Colonic mucosa (tissue), 4 donors: ENCODE measurements at places on chromosomes 11 and 22.

DNA sequence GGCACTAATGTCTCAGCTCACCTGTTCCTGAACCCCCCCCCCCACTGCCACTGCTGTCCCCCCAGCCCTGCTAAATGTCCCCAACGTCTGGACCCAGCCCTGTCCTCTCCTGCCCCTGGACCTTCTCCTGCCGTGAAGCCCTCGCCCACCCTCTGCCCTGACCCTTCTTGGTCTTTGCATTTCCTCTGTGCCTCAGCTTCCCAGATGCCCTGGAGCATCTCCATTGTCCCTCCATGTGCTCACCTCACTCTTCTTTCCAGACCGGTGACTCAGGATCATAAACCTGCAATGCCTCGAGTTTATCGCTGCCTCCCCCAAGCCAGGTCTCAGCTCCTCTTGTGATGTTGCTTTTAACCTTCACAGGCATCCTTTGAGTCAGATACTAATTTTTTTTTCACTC lies 416.4 kb downstream of the BRD1 start:
- no peak overlapping the region for H3K27ac ChIP-seq
- H3K27me3 ChIP-seq = no peaks in the 10 kb centered on the region
- no peak overlapping the region for H3K4me3 ChIP-seq
- no peaks in the 10 kb centered on the region for H3K4me1 ChIP-seq
- no peaks in the 10 kb centered on the region for H3K36me3 ChIP-seq
- DNase-seq = no peak

DNA sequence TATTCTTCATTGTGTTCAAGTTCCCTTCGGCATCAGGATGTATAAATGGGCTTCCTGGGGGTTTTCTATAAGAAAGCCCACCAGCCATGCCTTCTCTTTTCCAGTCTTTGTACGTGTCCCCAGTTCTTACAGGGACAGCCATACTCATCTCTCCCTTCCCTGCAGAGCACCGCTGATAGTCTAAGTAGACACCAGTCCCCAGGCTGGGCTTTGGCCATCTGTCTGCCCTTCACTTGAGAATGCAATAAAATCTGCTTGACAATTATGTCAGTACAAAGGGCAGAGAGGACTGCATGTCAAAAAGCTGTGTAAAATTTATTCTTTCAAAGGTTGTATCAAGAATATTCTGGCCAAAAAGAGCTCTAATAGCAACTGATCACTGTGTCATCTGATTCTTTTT lies 27.3 kb downstream of the NTM start:
- DNase-seq = no peak
- H3K4me1 ChIP-seq = no peaks in the 10 kb centered on the region
- H3K36me3 ChIP-seq = no peaks in the 10 kb centered on the region
- H3K27me3 ChIP-seq = no peaks in the 10 kb centered on the region

DNA sequence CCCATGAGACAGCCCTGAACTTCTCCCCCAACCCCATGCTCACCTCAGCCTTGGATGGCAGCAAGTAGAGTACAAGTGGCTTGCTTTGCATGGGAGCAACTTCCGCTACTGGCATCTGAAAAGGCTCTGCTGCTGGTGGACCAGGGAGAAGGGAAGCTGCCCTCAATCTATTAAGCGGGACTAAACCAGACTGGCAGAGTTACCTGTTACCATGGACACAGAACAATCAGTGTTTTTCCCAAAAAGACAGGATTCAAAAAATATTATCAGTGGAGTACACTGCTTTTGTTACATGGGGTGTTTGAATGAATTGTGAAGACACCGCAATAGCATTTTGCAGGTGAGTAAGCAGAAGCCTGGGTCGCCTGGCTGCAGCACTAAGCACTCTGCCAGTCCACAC lies 631.4 kb upstream of the B3GAT1 start:
- no peak overlapping the region for H3K4me3 ChIP-seq
- DNase-seq = no peak
- H3K27ac ChIP-seq = no peak overlapping the region
- H3K36me3 ChIP-seq = no peaks in the 10 kb centered on the region
- no peaks in the 10 kb centered on the region for H3K4me1 ChIP-seq

GRCh38 chr11:35009191-35009943 lies 92.9 kb downstream of the PDHX start:
- H3K4me3 ChIP-seq = no peak overlapping the region
- H3K36me3 ChIP-seq = no peaks in the 10 kb centered on the region
- peaks cover 6% of the 10 kb centered on the region for H3K4me1 ChIP-seq
- DNase-seq = peak; percentile 66
- H3K27me3 ChIP-seq = no peaks in the 10 kb centered on the region

- H3K36me3 ChIP-seq = no peaks in the 10 kb centered on the region
- H3K27ac ChIP-seq = no peak overlapping the region
- no peak for DNase-seq
- no peaks in the 10 kb centered on the region for H3K27me3 ChIP-seq
These were observed 230.4 kb upstream of the MTNR1B start for GRCh38 chr11:92739041-92739440.

GRCh38 chr11:48025293-48025983 lies 45.1 kb downstream of the PTPRJ start:
- no peak overlapping the region for H3K4me3 ChIP-seq
- no peak for DNase-seq
- no peaks in the 10 kb centered on the region for H3K36me3 ChIP-seq
- H3K27ac ChIP-seq = no peak overlapping the region

DNA sequence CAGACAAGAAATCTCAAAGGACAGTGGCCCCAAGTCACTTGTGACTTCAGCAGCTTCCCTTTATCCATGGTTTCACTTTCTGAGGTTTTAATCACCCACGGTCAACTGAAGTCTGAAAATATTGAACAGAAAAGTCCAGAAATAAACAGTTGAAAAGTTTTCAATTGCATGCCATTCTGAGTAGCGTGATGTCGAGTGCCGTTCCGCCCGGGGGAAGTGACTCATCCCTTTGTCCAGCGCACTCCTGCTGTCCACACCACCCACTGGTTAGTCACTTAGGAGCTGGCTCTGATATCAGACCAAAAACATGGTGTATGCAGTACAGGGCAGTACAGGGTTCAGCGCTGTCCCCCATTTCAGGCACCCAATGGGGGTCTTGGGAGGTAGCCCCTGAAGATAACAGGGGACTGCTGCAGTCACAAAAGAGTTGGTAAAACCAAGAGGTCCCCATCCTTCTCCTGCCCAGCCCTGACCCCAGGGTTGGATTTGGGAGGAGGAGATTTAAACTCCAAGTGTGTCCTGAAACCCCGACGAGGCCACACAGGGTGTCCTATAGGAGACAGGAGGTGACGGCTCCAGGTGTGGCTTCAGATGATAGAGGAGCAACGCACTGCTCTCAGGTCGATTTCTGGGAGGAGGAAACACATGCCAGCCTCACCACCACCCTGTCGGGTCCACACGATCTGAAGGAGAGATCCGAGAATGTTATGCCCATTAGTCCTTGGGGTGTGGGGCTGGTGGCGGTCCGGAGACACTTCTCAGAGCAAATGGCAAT lies 390.1 kb downstream of the CTTN start:
- H3K4me1 ChIP-seq = no peaks in the 10 kb centered on the region
- no peak for DNase-seq
- no peaks in the 10 kb centered on the region for H3K27me3 ChIP-seq
- H3K36me3 ChIP-seq = no peaks in the 10 kb centered on the region

DNA sequence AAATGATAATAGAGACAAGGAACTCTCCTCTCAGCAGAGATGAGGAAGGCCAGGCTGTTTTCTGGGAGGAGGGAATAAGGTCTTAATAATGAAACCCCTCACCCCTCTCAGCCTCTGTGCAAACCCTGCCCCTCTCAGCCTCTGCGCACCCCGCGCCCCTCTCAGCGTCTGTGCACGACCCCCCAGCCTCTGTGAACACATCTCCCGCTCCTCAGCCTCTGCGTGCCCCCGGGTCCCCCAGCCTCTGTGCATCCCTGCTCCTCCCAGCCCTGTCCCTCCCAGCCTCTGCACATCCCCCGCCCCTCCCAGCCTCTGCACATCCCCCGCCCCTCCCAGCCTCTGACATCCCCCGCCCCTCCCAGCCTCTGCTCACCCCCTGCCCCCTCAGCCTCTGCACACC lies 837.8 kb downstream of the TBC1D22A start:
- H3K27ac ChIP-seq = no peak overlapping the region
- H3K36me3 ChIP-seq = no peaks in the 10 kb centered on the region
- H3K4me1 ChIP-seq = no peaks in the 10 kb centered on the region
- no peaks in the 10 kb centered on the region for H3K27me3 ChIP-seq
- no peak overlapping the region for H3K4me3 ChIP-seq

- H3K4me3 ChIP-seq = no peak overlapping the region
- no peaks in the 10 kb centered on the region for H3K4me1 ChIP-seq
- no peak for DNase-seq
- H3K36me3 ChIP-seq = no peaks in the 10 kb centered on the region
- H3K27ac ChIP-seq = peak overlapping the region; percentile 5
- H3K27me3 ChIP-seq = no peaks in the 10 kb centered on the region
These were observed 16.4 kb upstream of the C11orf96 start for GRCh38 chr11:43925932-43926505.

DNA sequence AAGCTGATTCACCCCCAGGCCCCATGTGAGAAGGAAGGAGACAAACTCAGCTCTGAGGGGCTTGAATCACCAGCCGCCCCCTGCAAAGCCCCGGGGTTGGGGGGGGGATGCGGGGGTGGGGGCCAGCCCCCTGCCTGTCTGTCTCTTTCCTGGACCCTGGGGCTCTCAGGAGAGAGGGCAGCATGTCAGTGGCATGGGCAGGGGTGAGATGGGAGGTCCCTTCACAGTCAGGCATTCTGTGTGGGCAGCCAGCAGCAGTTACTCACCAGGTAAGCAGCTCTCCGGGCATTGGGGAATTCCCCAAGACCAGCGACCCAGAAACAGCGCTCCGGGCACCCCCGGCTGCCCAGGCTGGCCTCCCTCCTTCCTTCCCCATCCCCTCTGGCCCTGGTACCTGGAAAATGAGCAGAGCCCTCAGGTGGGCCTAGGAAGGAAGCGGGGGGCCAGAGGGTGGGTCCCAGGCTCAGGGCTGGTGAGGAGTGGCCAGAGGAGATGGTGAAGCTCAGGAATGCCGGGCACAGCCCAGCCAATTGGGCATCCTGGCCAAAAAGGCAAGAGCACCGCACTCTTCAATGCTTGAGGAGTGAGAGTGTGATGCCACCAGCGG lies 4.2 kb upstream of the LIF start:
- H3K4me1 ChIP-seq = peaks cover 25% of the 10 kb centered on the region
- peaks cover 5% of the 10 kb centered on the region for H3K27me3 ChIP-seq
- H3K4me3 ChIP-seq = no peak overlapping the region
- no peak overlapping the region for H3K27ac ChIP-seq
- no peak for DNase-seq
- H3K36me3 ChIP-seq = no peaks in the 10 kb centered on the region

DNA sequence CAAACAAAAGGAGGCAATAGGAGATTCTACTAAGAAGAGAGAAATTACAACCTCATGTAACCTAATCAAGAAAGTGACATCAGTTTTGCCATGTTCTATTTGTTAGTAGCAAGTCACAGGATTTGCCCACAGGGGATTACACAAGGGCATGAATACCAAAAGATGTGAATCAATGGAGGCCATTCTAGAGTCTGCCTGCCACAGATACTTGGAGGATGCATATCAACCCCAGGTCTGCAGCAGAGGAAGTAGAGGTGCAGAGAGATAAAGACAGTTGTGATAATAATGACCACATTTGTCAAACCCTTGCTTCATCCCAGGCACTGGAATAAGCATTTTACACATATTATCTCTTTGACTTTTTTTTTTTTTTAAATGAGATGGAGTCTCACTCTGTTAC lies 2.4 kb upstream of the ASCC2 start:
- DNase-seq = no peak
- peaks cover 11% of the 10 kb centered on the region for H3K4me1 ChIP-seq
- H3K27me3 ChIP-seq = no peaks in the 10 kb centered on the region
- H3K27ac ChIP-seq = no peak overlapping the region

GRCh38 chr11:47400768-47401279 lies 7.6 kb upstream of the SLC39A13 start:
- H3K4me1 ChIP-seq = peaks cover 5% of the 10 kb centered on the region
- H3K27me3 ChIP-seq = no peaks in the 10 kb centered on the region
- DNase-seq = no peak

DNA sequence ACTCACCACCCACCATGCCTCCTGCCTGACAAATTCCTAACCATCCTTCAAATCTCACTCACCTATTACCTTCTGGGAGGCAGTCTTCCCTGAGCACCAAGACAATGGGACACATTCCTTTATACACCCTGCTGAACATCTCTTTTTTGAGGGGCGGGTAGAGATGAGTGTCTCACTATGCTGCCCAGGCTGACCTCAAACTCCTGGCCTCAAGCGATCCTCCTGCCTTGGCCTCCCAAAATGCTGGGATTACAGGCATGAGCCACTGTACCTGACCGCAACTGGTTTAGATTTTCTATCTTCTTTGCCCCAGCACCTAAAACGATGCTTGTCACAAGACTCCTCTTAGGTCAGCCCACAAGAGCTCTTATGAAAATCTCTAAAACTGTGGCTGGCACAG lies 7.1 kb downstream of the TIMM10 start:
- H3K4me1 ChIP-seq = no peaks in the 10 kb centered on the region
- H3K27me3 ChIP-seq = no peaks in the 10 kb centered on the region
- no peak overlapping the region for H3K4me3 ChIP-seq
- H3K27ac ChIP-seq = no peak overlapping the region
- no peaks in the 10 kb centered on the region for H3K36me3 ChIP-seq
- no peak for DNase-seq
